ENCODE measurements at places on chromosomes 7 and 10.

- no peak for DNase-seq
Observed at GRCh38 chr7:20778063-20778721, 8.5 kb downstream of the SP8 start.

GRCh38 chr7:126778101-126778500 lies 474.6 kb downstream of the GRM8 start:
- peak; percentile 96 for DNase-seq

- DNase-seq = no peak
Observed at GRCh38 chr10:91816981-91817380, 18.8 kb downstream of the TNKS2 start.

GRCh38 chr7:3192669-3193068 lies 108.4 kb upstream of the SDK1 start:
- DNase-seq = no peak

GRCh38 chr7:68143345-68143744 lies 1146.7 kb downstream of the TYW1 start:
- no peak for DNase-seq

DNA sequence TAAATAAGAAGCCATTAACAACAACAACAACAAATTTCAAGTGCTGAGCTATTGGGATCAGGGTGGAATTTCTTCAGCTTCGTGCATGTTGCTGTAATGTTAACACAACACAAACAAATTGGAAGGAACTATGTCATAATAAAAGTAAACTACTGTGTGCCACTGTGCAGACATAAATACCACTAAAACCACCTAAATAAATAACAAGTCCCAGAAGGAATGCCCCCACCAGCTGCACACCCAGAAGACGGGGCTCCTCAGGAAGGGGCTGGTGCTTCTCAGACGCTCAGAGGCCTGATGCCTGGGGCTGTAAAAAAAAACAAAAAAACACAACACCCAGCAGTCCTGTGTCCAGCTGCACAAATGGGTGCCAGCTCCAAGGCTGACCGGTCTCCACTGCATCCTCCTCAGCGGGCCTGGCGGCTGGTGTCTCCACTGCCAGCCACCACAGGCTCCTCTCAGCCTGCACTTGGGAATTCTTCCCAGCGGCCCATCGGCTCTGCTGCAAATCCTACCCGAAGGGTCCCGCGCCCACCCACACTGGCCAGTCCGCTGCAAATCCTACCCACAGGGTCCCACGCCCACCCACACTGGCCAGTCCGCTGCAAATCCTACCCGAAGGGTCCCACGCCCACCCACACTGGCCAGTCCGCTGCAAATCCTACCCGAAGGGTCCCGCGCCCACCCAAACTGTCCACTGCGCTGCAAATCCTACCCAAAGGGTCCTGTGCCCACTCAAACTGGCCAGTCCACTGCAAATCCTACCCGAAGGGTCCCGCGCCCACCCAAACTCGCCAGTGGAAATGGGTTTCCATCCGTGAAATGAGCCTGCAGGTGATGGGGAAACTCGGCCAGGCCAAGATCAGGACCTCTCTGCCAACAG lies 35.8 kb upstream of the DNAAF5 start:
- DNase-seq = no peak

GRCh38 chr7:50553973-50554372 lies 11.2 kb downstream of the DDC start:
- no peak for DNase-seq

GRCh38 chr7:113582471-113582870 lies 336.3 kb downstream of the PPP1R3A start:
- DNase-seq = no peak

DNA sequence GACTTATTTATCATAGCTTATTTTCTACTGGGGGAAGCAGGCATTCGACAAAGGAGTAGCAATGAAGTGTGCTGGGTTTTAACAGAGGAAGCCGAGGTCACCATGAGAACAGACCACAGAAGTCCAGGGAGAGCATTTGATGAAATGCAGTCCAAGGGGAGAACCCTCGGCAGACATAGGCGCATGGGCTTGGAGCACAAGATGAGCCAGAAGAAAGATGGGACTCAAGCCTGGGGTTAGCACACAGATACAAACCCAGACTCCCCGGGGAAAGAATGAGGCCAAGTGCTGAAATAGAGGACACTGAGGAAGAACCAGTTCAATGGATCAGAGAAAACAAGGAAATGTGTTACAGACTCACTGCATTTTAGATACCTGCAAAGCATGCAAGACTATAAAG lies 209.5 kb downstream of the FAM107B start:
- DNase-seq = no peak

GRCh38 chr7:41116817-41117216 lies 586.1 kb downstream of the INHBA start:
- no peak for DNase-seq

DNA sequence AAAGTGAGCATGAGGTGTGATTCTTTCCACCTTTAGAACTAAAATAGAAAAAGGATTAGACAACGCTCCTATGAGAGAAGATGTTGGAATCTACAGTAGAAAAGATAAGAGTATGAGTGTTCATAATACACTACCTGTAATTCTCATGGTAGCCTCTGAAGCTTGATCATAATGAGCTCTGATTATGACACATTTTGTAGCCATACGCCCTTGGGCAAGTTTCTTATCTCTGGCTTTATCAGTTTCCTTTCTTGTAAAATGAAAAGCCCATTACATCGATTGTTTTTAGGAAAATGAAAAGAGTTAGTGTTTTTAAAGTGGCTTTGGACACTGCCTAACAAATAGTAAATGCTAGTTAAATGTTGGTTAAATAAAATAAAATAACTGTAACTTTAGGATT lies 22.4 kb upstream of the PRSS58 start:
- no peak for DNase-seq

GRCh38 chr10:9634466-9634865 lies 1383.2 kb upstream of the CELF2 start:
- DNase-seq = no peak

- DNase-seq = no peak
Observed at GRCh38 chr7:157481389-157481788, 144.6 kb downstream of the DNAJB6 start.

GRCh38 chr7:4690953-4691856 lies 9.1 kb downstream of the FOXK1 start:
- DNase-seq = no peak

Measured in NCI-H1436 (cell line).